ENCODE measurements at places on chromosomes 7 and 10.
A peak's percentile ranks its signal among the peaks of the same experiment; 100 is the strongest.

GRCh38 chr10:48683868-48684267 lies 805 bp upstream of the WDFY4 start:
- DNase-seq, result no peak

- DNase-seq, result no peak
Observed at GRCh38 chr7:118288098-118288497, 63.6 kb downstream of the ANKRD7 start.

DNA sequence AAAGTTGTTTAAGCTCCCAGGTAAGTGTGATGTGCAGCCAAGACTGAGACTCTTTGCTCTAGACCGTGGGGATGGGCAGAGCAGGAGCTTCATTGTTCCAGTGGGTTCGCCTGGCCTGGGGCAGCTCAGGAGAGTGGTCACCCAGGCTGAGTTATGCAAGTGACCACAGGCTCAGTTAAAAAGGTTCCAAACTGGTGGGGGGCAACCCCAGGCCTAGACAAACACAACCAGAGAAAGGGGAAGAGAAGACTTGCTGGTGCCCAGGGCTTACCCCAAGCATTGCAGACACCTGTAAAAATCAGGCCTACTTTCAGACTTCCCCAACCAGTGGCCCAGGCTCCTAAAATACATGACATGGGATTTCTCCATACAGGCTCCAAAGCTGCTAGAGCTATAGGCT lies 21.6 kb downstream of the CREB3L2 start:
- no peak for DNase-seq

DNA sequence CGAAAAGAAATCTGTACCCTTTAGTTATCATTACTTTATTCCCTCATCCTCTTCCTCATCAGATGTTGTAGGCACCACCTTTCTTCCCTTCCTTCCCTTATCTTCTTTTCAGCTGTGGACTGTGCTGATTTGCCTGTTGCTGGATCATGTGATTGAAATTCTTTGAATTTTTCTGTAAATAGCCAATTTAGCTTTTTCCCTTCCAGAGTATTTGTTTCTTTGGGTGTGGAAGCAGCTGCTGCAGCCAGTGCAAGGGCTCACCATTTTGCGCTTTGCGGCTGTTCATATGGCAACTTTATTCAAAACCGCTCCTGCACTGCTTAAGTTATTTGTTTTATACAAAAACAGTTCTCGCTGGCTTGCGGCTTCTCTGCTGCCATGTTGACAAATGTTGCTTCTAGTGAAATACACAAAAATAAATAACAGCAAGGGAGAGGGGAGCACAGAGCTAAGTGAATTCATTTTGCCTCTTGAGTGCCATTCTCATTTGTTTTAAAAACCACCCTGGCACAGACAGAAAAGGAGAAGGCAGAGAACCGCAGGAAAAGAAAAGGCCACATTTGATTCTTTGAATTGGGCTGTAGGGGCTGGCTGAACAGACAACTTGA lies 151.2 kb downstream of the AUTS2 start:
- no peak for DNase-seq

- DNase-seq, result no peak
Observed at GRCh38 chr7:30880125-30880720, 31.4 kb upstream of the AQP1 start.

DNA sequence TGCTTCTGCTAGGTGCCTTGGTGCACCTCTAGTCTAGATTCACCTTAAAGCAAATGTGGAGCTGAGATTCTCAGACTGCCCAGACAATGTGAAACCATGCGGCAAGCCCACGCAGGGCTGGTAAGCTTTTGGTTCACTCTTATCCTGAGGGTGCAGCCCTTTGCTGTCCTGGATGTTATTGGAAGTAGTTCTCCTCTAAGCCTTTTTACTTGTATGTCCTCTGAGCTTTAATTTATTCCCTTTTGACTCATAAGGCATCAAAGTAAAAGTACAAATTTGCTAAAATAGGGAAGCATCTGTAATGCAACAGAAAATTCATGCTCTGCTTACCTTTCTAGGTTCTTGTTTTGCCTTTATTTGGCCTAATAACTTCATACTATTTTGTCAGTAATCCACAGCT lies 186.8 kb downstream of the MACC1 start:
- no peak for DNase-seq

GRCh38 chr7:2166625-2167280 lies 66.0 kb downstream of the MAD1L1 start:
- DNase-seq, result no peak

- DNase-seq, result no peak
Observed at GRCh38 chr10:6956562-6956961, 376.5 kb upstream of the PRKCQ start.

DNA sequence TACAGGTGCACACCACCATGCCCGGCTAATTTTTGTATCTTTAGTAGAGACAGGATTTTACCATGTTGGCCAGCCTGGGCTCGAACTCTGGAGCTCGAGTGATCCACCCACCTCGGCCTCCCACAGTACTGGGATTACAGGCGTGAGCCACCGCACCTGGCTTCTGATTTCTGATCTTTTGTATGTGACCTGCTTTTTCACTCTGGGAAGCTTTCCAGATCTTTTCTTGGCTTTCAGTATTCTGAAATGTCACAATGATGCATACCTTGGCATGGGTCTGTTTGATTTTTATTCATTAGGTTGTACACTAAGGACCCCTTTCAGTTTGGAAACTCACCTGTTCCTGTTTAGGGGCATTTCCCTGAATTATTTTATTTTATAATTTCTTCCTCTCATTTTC lies 41.6 kb downstream of the PROSER2 start:
- DNase-seq, result no peak

GRCh38 chr7:11818281-11818680 lies 13.7 kb downstream of the THSD7A start:
- no peak for DNase-seq

GRCh38 chr10:15868006-15868405 lies 7.7 kb upstream of the MINDY3 start:
- DNase-seq, result no peak

DNA sequence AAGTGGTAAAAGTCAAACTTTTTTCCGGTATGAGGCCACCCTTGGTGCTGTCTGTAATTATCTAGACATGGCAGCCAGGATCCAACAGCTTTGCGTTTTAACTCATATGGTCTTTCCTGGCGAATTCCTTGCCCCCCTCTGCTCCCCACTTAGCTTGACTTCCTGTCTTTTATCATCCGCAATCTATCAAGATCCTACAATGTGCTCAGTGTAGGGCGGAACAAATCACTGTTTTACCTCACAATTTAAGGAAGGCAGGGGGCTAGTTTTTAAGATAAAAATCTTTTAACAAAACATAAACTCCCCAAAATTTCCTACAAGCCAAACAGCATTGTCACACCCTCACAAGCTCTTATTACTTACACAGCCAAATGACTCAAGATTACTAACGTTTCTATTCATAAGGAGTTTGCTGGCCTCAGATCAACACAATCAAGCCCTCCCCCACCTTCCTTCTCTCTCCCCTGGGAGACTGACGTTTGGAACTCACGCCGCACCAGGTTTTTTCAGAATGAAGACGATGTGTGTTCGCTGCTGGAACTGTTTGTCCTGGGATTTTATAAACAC lies 1.3 kb upstream of the CDK14 start:
- no peak for DNase-seq

DNA sequence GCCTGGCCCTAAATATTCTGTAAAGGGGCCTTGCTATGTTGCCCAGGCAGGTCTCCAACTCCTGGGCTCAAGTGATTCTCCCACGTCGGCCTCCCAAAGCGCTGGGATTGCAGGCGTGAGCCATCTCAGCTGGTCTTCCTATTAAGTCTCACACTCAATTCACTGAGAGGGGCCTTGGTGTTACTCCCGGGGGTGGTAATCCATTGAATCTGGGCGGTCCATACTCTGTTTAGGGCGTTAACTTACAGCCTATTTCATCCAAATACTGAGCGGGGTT lies 665 bp upstream of the SRRT start:
- no peak for DNase-seq

- no peak for DNase-seq
Observed at GRCh38 chr7:154578336-154578735, 424.6 kb downstream of the PAXIP1 start.

DNA sequence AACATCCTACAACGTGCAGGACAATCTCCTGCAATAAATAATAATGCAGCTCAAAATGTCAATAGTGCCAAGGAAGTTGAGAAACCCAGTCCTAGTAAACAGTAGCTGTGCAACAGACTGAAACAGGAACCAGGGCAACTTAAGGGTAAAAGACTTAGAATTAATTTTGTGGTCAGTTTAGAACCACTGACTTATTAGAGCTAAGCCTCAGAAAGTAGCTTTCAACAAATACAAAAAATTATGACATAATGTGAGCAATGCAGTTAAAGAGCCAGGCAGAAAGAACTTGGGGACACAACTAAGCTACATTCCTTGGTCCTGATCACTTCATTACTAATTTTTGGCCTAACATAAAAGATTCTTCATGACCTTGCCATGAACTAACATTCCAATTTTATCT lies 195.4 kb downstream of the MACC1 start:
- no peak for DNase-seq

- no peak for DNase-seq
Observed at GRCh38 chr7:70833726-70834125, 298.2 kb upstream of the GALNT17 start.

- no peak for DNase-seq
Observed at GRCh38 chr10:113711142-113711541, 31.4 kb downstream of the CASP7 start.

- DNase-seq, result no peak
Observed at GRCh38 chr10:3399756-3400155, 227.2 kb upstream of the PITRM1 start.

DNA sequence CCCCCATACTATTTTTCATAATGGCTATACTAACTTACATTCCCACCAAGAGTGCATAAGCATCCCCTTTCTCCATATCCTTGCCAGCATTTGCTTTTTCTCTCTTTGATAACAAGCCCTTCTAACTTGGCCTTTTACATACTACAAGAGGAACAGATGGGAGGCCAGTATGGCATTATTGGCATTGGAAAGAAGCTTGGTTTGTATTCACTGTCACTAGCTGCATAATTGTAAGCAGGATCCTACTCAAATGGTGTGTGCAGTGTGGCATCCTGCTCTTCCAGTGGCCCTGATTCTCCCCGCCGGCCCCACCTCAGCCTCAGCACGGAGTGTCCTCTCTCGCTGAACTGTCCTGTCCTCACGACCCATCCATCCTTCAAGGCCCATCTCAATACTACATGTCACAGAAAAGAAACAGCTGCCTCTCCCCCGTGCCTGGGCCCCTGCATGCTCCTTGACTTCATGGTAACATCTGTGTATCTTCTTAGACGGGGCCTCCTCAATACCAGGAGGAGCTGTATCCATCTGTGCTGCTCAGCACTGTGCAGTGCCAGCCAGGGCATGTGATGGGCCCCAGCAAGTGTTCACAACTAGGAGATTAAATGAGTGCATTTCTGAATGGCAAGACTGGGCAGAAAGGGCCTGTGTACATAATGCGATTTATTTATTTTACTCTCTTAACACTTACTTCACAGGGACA lies 205.2 kb downstream of the COBL start:
- no peak for DNase-seq

DNA sequence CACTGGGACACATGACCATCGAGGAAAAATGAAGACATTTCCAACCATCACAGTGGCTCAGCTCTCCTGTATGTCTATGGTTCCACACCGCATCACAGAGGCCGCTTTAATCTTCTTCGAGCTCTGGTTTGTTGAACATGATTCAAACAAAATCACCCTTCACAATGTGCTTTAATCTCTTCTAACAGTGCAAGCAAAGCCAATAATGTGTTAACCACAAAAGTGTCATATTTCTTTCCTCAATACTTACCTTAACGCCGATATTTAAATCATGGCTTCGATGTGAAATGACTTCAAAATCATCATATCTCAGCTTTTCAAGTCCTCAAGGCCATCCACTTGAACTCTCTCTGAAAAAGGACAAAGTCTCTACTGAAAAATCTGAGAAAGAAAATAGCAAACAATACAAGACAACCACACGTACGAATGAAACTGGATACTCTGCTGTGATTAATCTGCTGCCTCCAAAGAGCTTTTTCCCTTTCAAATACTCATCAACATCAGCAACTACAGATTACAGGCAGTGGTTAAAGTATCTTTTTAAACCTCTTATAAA lies 23.0 kb upstream of the SVIL start:
- no peak for DNase-seq

DNA sequence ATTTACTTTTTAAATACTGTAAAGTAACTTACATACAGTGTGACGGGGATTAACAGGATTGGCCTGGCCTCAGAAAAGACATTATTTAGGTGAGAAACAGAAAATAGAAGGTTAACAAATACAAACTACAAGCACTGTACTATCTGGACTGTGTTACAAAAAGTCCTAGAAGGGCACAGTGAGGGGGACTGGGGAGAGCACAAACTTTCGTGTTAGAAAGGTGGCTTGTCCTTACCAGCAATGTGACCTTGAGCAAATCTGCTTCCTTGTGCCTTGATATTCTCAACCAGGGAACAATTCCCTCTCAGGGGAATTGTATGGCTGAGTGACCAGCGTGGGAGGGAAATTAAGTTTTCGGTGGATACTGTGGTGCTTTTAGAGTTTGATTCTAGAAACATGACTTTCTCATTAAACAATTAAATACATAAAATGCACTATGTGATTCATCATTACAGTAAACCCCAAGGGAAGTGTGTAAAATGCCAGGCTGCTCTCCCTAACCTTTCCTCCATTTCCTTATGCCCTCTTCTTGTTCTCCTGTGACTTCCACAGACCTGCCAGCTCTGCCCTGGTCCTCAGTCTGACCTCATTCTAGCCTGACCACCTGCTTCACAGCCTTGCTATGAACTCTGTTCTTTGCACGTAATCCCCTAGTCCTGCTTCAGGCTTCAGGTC lies 57.7 kb downstream of the OSBPL3 start:
- no peak for DNase-seq

DNA sequence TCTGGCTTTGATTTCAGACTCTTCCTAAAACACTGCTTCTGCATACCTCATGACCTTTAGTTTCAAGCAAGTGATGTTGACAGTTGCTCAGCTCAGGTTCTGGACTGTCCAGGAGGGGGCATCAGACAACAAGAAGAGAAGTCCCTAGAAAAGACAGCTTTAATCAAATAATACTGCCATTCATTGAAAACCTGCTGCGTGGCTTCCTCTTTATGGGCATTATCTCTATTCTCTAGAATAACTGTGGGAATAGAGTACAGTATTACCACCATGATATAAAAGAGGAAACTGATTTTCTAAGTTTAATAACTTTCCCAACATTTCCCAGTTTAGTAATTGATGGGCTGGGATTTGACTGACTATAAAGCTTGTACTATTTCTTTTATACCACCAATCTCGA lies 170.4 kb downstream of the SNX13 start:
- DNase-seq, result peak; percentile 38

Measured in stimulated activated CD4-positive, alpha-beta T cell treated with anti-CD3 and anti-CD28 coated beads, Interleukin-4, amount 100 ng/mL, for 1 hour (primary cell).